Activated CD4-positive, alpha-beta T cell treated with anti-CD3 and anti-CD28 coated beads, Interleukin-2, amount 50 U/mL, for 48 hours (primary cell): ENCODE measurements at places on chromosomes 2 and 18.
A peak's percentile ranks its signal among the peaks of the same experiment; 100 is the strongest.

DNA sequence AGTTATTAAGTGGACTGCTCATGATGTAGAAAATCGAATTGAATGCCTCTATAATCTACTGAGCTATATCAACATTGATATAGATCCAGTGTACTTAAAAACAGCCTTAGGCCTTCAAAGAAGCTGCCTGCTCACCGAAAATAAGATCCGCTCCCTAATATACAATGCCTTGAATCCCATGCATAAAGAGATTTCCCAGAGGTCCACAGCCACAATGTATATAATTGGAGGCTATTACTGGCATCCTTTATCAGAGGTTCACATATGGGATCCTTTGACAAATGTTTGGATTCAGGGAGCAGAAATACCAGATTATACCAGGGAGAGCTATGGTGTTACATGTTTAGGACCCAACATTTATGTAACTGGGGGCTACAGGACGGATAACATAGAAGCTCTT lies 2.0 kb downstream of the KLHL23 start:
- no peak for DNase-seq

DNA sequence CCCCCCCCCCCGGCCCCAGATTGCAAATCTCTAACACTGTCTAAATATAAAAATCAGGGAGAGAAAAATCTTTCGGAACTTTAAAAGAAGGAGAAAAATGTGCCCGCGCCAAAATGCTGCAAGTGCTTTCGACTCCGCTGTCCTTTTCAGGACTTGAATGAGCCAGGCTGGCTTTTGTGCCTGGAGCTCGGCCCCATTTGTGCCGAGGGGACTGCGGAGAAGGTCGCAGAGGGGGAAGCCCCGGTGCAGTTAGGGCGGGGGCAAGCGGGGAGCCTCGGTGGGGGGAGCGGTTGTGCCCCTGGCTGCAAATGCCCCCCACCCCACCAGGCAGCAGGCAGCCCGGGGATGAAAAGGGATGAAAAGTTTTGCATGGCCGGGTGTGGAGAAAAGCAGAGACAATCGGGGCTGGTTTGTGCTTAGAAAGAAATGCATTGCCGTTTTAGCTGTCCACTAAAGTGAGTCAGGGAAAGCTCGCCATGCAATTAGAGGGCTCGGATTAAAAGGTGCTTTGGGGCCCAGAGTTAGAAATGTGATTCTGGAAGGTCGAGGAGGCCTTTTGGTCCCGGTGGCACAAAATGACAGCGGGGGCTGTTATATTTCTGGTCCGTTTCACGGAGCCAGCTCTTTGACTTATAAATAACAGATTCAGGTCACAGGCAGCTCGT lies 1.6 kb downstream of the INHBB start:
- no peak for DNase-seq

GRCh38 chr2:158619496-158619895 lies 162.7 kb downstream of the PKP4 start:
- DNase-seq = no peak

GRCh38 chr2:142940606-142941223 lies 63.3 kb downstream of the KYNU start:
- no peak for DNase-seq

GRCh38 chr2:104923665-104924064 lies 69.8 kb downstream of the POU3F3 start:
- DNase-seq = no peak

DNA sequence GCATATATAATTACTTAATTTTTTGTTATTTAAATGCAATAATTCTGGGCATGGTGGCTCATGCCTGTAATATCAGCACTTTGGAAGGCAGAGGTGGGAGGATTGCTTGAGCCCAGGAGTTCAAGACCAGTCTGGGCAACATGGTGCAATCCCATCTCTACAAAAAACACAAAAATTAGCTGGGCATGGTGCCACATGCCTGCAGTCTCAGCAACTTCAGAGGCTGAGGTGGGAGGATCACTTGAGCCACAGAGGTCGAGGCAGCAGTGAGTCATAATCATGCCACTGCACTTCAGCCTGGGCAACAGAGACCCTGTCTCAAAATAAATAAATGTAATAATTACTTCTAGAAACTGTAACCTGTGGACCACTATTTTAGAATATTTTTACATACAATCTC lies 21.5 kb upstream of the TMEM87B start:
- DNase-seq = no peak

DNA sequence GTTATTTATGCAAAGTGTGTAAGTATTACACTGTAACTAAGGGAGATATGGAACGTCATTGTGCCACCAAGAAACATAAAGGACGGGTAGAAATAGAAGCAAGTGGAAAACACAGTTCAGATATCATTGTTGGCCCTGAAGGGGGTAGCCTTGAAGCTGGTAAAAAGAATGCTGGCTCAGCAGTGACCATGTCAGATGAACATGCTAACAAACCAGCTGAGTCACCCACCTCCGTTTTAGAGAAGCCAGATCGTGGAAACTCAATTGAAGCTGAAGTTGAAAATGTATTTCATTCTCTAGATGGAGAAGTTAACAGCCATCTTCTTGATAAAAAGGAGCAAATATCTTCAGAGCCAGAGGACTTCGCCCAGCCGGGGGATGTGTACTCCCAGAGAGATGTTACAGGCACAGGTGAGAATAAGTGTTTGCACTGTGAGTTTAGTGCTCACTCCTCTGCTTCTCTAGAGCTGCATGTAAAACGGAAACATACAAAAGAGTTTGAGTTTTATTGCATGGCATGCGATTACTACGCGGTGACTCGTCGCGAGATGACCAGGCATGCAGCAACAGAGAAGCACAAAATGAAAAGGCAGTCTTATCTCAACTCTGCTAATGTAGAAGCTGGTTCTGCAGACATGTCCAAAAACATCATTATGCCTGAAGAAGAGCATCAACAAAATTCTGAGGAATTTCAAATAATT lies 36.1 kb downstream of the ZNF407 start:
- DNase-seq = peak; percentile 26

DNA sequence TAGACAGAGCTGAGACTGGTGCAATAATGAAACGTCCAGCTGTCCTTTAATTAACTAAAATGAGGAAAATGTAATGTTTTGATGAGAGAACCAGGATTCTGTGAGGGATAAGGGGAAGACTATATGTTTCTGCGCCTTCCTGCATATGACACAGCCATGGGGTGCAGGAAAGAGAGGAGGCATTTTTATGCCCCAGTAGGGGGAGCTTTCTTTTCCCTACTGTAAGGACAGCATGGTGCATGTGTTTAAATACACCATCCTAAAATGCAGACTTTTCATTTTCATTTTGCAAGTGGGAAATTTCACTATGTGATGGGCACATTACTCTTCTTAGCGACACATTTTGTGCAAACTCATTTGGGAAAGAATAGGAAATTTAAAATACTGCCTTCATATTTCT lies 446.1 kb downstream of the ARHGAP15 start:
- DNase-seq = no peak

DNA sequence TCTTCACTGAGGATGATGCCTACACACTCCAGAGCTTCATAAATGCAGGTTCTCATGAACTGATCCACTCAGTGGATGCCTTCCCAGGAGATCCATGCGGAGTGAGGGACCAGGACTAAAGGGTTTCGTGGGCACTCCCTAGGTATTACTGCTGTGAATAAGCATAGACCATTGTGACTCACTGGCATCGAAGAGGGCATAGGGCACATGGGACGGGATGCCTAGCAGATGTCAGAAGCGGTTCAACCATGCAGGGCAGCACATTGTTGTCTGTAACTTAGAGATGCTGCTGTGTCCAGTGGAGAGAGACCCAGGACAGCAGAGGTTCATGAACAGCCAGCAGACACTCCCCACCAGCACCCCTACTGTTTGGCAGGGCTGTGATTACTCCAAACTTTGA lies 17.2 kb downstream of the GKN2 start:
- DNase-seq = no peak

DNA sequence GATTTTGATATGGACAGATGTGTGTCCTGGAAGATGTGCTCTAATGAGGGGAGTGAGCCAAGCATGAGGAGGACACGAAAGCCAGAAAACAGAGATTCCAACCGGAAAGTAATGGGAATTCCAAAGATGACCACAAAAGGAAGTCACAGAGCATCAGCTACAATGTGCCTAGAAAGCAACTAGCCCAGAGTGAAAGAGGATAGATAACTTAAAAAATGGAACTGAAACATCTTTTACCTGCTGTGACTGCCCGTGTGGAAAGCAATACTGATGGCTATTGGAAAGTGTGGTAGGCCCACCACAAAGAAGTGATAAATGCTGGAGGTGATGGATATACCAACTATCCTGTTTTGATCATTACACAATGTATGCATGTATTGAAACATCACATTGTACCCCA lies 21.6 kb downstream of the DNMT3A start:
- no peak for DNase-seq

DNA sequence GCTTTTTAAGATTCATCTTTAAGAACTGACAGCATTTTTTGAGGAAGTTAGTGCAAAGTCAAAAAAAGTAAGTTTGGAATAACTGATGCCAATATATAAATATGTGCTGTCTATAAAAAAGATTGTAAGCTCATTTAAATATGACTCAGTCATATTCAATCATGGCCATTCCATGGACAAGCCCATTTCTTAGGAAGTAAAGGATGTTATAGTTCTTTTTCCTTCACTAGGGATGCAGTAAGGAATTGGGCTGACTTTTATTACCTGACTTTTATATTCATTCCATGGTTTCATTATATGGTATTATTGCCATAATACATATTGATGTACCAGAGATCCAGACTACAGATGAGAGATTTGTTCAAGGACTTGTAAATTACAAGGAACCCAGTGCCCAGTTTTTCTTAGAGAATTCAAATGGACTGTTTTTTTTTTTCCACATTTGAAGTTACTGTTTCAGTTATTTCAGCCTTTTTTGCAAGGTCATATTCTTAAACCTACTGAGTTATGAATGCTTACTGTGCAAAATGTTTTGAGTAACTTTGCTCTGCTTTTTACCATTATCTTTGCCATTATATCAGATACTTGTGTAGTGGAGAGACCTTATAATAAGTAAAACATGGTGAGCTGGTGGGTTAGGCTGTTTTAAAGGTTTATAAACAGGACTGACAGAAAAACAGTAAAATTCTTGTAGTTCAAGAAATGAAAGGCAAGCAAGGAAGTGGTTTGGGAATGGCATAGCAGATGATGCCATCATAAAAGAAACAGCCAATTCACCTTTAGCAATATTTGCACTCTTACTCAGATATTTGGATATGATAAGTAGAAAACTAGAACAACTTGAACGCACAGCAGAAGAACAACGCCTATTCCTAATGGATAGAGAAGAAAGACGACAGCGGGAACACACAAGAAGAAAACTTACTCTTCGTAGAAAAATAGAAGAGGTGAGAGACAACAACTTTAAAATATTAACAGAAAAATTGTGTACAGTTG lies 7.6 kb downstream of the FSIP2 start:
- DNase-seq = no peak

- DNase-seq = peak; percentile 71
Measured at GRCh38 chr2:221517696-221518151, 54.4 kb downstream of the EPHA4 start.

DNA sequence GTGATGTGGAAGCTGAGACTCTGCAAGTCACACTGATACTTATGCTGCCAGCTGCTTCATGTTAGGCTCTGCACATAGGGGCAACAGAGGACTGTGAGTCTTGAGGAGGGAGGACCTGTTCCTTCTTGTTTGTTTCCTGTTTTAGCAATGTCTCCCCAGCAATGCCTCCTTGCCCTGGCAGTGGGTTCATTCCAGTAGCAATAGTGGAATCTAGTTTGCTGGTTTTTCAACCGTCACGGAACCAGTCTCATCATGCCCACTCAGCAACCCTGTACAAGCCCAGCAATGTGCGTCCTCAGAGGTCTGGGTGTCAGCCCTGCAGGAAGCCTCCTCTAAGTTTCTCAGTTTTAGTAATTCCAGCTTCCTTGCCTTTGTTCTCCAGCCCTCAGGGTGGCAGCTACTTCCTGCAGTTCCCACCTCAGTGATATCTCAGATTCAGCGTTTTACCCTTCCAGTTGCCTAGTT lies 20.5 kb upstream of the ITGB6 start:
- DNase-seq = peak; percentile 57

DNA sequence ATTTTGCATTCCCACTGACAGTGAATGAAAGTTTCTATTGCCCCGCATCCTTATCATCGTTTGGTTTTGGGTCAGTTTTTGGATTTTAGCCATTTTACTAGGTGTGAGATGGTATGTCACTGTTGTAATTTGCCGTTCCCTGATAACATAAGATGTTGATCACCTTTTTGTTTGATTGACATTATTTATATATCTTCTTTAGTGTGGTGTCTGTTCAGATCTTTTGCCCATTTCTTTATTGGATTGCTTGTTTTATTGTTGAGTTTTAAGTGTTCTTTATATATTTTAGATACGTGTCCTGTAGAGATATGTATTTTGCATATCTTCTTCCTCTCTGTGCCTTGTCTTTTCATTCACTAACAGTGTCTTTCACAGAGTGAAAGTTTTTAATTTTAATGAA lies 55.3 kb downstream of the EPC2 start:
- no peak for DNase-seq

DNA sequence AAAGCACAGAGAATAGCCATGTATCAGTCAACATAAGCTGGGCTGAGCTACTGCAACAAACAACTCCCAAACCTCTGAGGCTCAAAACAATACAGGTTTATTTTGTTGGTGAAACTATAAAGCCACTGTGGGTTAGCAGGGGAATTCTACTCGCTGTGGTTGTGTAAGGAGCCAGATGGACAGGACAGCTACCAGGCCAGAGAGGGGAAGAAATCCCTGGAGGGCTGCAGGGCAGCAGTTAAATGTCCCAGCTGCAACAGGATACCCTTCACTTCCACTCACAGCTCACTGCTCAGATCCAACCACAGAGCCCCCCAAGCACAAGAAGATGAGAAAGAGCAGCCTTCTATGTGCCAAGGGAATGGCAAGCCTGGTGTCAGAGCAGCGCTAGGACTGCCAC lies 245.9 kb upstream of the RAB6C start:
- DNase-seq = no peak

GRCh38 chr18:47701134-47701533 lies 229.3 kb downstream of the SMAD2 start:
- DNase-seq = no peak

GRCh38 chr2:134336352-134336751 lies 82.5 kb downstream of the MGAT5 start:
- no peak for DNase-seq

DNA sequence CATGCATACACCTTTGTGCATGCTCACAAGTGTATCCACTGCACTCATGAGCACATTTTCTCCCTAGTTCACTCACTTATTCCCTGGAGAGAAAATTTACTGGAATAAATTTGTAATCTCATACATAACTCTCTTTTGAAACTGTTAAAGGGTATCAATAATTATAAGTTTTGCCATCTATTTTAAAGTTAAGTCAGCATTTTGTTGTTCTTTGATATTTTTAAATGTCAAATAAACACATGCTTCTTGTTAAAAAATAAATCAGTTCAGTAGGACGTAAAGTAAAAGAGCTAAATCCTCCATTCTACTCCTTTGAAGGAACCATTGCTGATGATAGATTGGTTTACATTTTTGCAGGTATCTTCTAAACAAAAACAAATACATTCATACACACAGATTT lies 522.1 kb downstream of the NR4A2 start:
- no peak for DNase-seq
